ENCODE measurements at places on chromosomes 4 and X. TPM values are rescaled to one million over a fixed set of nuclear protein-coding genes. Genes with fewer than 3 reads are reported as not detected.
A peak's percentile ranks its signal among the peaks of the same experiment; 100 is the strongest.

Gene IL3RA
- 13.1 TPM for polyA plus RNA-seq

- DNase-seq, result no peak
These were observed 192.1 kb downstream of the PRR32 start for GRCh38 chrX:127011629-127012028.

- no peak for DNase-seq
These were observed 54.5 kb upstream of the GRIA2 start for GRCh38 chr4:157165935-157166610.

DNA sequence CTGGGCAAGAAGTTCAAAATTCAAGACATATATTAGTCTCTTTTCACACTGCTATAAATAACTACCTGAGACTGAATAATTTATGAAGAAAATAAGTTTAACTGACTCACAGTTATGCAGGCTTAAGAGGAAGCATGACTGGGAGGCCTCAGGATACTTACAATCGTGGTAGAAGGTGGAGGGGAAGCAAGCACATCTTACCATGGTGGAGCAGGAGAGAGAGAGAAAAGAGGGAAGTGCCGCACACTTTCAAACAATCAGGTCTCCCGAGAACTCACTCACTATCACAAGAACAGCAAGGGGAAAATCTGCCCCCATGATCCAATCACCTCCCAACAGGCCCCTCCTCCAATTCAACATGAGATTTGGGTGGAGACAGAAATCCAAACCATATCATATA is 273.3 kb upstream of the RASGEF1B start:
- no peak for DNase-seq

Gene CXXC4
- 8.3 TPM for polyA plus RNA-seq

- peak; percentile 38 for DNase-seq
These were observed 39.0 kb downstream of the FAM53A start for GRCh38 chr4:1644891-1645657.

GRCh38 chrX:150352114-150352513 is 11.0 kb upstream of the MAMLD1 start:
- no peak for DNase-seq

Gene ARX
- polyA plus RNA-seq, result not detected

GRCh38 chr4:20256381-20256881 is 4.7 kb downstream of the SLIT2 start:
- no peak for DNase-seq

- no peak for DNase-seq
These were observed 59.8 kb upstream of the LGI2 start for GRCh38 chr4:25090516-25090915.

Gene EMD
- 64.7 TPM for polyA plus RNA-seq

- DNase-seq, result no peak
These were observed 11.2 kb upstream of the XG start for GRCh38 chrX:2740672-2741071.

- no peak for DNase-seq
These were observed 53.3 kb downstream of the CAMK2D start for GRCh38 chr4:113708250-113708649.

Gene HELT
- polyA plus RNA-seq, result not detected

GRCh38 chr4:159267869-159268285 is 165.0 kb downstream of the RAPGEF2 start:
- DNase-seq, result no peak

GRCh38 chr4:4461850-4462249 is 74.9 kb downstream of the NSG1 start:
- no peak for DNase-seq

DNA sequence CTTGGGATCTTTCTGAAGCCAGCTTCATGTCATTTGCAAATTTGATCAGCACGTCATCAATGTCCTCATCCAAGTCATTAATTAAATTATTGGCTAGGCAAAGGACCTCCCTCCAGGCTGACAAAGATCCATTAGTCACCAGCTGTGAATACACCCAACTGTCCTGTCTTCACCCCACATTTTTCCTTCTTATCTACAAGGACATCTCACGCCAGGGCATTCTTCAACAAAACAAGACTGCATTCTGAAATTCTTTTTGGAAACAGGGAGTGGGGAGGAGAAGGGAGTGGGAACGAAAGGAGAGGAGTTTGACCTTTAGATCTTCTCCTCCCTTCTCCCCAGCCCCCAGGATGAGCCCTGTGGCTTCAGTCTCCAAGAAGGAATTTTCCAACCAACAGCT is 32.7 kb downstream of the NLGN3 start:
- no peak for DNase-seq

- no peak for DNase-seq
These were observed 114.4 kb downstream of the MSN start for GRCh38 chrX:65781845-65782244.

DNA sequence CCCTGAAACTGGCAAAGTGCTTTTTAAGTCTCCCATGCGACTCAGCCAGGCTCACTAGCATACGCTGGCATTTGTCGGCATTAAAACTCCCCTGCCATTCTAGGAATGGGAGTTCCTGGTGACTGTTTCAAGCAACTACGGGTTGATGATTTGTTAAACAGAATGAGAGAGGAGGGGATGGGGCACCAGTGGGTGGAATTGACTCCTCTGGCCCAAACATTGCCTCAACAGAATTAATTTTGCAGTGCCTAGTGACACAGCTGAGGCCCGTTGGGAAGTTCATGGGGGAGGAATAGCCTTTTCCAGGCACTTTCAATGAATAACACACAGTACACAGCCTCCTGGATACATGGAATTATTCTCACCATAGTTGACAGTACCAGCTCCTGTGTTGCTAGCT is 30.1 kb downstream of the NEUROG2 start:
- no peak for DNase-seq

DNA sequence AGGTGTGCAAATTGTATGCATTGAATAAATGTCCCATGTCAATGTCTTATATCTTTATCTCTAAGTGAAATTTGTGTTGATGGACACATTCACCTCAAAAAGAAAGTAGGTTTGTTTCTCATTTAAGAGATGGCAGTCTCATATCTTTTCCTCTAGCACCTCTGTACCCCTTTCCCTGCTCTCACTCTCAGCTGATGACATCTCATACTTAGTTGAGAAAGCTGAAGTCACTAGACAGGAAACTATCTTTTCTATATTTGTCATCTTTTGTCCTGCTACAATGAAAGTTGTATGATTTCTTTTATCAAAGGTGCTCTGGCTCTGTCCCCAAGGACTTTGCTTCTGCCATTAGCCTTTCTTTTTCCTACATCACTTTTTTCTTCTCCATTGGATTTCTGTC is 84.0 kb upstream of the GRPR start:
- DNase-seq, result no peak

Gene TMEM255A
- 0.41 TPM for polyA plus RNA-seq

DNA sequence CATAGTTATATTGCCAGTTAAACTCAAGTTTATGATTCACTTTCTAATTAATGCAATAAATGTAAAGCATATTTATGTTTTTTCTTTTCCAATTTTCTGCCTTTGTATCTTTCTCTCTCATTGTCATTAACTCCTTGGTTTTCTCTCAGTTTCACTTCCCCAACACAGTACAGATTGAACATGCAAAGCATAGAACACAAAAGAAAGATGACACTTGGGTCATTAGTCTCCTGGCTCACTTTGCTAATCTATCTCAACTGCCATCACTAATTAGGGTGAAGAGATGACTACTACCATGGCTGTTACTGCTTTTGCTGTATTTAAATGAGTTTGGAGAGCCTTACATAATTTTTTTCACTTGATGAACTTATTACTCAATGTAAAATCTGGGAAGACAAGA is 12.3 kb upstream of the NAA11 start:
- DNase-seq, result no peak

- no peak for DNase-seq
These were observed 112.5 kb upstream of the STK26 start for GRCh38 chrX:131910586-131910985.

DNA sequence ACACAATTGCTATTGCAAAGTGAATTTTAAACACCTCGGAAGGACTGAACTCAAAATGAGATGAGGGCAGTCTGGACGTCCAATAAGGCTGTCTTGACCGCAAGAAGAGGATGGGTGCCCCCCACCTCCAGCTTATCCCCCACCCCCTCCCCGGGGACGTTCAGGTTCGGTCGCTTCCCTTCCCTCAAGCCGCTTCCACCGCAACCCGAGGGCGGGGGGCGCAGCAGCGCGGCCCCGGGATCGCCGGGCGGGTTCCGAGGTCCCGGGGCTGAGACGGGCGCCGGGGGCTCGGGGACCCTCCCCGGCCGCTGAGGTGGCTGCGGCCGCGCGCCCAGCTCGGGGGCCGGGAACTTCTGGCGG is 480 bp downstream of the USP46 start:
- no peak for DNase-seq

Gene CPLX1
- 1.3 TPM for polyA plus RNA-seq

GRCh38 chr4:150078041-150078578 is at the start of gene DCLK2:
TSS of gene DCLK2 (plus strand) at chr4:150078445. CDS start at chr4:150079028, 583 bp downstream.
- peak; percentile 58 for DNase-seq

- no peak for DNase-seq
These were observed 5.6 kb downstream of the PDE5A start for GRCh38 chr4:119623025-119623424.

- no peak for DNase-seq
These were observed 1.7 kb upstream of the TMEM271 start for GRCh38 chr4:577499-578450.

GRCh38 chr4:175253184-175253902 is 335.2 kb downstream of the ADAM29 start:
- no peak for DNase-seq

- DNase-seq, result no peak
These were observed 56.6 kb downstream of the ZNF827 start for GRCh38 chr4:145881989-145882388.

Gene GYPE
- 2.6 TPM for polyA plus RNA-seq

DNA sequence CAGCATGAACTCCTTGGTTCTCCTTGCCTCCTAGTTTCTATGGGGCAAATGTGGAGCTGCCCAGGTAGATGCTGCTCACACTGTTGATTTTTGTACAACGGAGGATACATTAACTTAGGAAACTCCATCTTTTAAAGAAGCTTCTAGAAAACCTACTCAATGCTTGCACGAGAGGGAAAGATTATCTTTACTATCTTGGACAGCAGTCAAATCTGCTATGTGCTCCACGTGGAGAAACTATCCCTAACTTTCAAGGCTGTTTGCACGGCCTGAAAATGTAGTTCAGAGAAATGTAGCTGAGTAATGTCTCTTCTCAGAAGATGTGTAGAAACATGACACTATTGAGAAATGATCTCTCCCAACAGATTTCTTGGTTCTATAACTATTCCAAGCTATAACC is 1530.9 kb upstream of the PABPC4L start:
- no peak for DNase-seq

GRCh38 chr4:92234393-92235176 is 69.2 kb upstream of the GRID2 start:
- DNase-seq, result no peak

DNA sequence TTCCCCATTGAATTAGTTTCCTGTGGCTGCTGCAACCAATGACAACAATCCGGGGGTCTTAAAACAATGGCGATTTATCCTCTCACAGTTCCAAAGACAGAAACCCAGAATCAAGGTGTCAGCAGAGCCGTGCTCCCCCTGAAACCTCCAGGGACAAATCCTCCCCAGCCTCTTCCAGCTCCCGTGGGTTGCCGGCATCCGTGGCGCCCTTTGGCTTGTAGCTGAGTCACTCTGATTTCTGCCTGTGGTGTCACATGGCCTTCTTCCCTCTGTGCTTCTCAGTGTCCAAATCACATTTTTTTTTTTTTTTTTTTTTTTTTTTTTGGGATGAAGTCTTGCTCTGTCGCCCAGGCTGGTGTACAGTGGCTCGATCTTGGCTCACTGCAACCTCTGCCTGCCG is 64.5 kb upstream of the STX18 start:
- DNase-seq, result no peak

DNA sequence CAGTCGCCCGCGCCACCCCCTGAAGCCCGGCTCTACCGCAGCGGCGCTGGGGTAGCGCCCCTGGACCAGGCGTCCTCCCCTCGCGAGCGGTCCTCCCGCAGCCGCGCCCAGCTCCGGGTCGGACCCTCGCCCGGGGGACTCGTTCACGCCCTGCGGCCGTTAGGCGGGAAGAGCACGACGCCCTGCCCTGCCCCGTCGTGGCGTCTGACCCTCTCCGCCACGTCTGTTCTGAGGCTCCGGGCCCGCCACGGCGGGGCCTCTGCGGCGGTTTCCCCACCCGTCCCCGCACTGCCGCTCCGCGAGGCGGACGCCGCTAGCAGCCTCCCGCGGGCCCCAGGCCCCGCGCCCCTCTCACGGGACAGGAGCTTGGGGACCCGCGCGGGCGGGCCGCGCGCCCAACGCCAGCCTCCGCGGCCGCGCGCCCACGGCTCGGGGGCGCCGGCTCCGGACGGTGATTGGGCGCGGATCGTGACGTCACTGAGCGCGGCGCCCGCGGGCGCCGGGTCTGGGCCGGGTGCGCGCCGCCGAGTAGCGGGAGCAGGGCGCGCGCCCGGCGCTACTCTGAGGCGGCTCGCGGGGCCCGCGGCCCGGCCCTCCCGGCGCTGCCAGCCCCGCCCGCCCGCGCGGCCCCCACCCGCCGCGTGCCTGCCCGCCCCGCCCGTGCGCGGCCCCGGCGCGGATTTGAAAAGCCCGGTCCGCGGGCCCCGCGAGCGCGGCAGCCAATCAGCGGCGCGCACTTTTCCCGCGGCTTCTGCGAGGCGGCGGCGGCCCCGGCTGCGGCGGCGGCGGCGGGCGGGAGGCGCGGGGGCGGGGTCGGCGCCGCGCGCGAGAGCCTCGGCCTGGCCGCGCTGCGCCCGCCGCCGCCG is at the start of gene NSD2:
TSS of gene NSD2 (plus strand) at position 816 of the 866 bp plus-strand sequence. CDS start 29,262 bp downstream, outside the sequence.
- peak; percentile 78 for DNase-seq

Gene DDX3X
- polyA plus RNA-seq, result 237 TPM

Gene ELMOD2
- 47.7 TPM for polyA plus RNA-seq

Gene EPGN
- 0.75 TPM for polyA plus RNA-seq

- DNase-seq, result no peak
These were observed 115.6 kb upstream of the SCML1 start for GRCh38 chrX:17621566-17622270.

DNA sequence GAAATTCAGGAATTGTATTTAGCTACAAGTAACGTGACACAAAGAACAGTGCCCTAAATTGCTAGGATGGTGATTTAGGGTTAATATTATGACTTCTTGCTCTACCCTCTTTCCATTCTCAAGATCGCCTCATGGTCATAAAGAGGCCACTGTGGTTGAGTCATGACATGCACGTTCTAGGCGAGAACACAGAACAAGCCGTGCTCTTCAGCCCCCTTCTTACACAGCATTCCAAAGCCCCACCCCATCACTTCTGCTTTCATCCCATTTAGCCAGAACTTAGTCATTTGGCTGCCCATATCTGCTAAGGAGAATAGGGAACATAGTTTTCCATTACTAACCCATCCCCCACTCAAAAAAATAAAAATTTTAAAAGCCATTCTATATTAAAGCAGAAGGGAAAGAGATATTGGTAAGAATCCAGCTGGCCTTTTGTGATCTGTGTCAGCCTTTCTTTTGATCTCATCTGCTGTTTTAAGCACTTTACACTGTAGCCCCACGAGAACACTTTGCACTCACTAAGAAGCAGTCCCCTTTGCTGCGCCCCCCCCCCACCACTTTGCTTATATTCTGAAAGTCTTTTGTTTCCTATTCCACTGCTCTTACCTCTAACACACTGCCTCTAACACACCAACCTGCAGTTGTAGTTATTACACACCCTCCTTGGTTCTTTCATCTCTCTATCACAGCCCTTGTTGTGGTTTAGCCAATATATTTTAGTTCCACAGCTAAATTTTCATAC is 28.4 kb downstream of the NPNT start:
- DNase-seq, result no peak

GRCh38 chrX:29468911-29469494 is 746.4 kb upstream of the MAGEB2 start:
- DNase-seq, result no peak

Gene CSAG3
- polyA plus RNA-seq, result not detected

Measured in right renal cortex interstitium (tissue), 3 donors.